CD4-positive, alpha-beta T cell treated with Interleukin-6 for 4 hours (primary cell): ENCODE measurements at places on chromosomes 5 and 9.

GRCh38 chr9:137200311-137201204, at the start of gene TPRN:
TPRN (minus strand) TSS chr9:137200741; CDS start chr9:137200711, 30 bp downstream.
- DNase-seq = peak; percentile 99

DNA sequence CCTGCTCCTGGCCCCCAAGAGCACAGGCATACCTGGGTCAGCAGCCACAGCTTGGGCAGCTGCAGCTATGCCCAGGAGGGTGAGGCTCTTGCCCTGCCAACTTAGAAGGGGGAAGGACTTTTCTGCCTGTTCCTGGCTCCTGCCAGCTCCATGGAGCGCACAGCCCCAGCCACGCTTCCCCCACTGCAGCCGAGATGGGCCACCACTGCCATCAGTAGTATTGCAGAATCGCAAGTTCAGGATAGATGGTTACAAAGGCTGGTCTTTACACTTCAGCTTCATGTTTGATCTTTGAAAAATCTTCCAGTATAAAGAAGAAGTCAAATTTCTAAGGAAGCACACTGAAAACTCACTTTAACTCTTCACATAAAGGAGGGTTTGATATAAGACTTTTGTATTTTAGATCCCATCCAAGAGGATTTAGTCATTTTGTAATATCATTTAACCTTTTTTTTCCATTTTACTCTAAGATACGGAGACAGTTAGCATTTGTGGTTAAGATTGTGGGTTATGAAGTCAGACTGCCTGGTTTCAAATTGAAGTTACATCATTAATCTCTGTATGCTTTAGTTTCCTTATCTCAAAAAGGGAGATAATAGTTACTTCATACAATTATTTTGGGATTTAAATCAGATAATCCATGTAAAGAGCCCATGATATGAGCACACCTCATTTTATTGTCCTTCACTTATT, 81.8 kb downstream of the NLN start:
- DNase-seq = peak; percentile 29

DNA sequence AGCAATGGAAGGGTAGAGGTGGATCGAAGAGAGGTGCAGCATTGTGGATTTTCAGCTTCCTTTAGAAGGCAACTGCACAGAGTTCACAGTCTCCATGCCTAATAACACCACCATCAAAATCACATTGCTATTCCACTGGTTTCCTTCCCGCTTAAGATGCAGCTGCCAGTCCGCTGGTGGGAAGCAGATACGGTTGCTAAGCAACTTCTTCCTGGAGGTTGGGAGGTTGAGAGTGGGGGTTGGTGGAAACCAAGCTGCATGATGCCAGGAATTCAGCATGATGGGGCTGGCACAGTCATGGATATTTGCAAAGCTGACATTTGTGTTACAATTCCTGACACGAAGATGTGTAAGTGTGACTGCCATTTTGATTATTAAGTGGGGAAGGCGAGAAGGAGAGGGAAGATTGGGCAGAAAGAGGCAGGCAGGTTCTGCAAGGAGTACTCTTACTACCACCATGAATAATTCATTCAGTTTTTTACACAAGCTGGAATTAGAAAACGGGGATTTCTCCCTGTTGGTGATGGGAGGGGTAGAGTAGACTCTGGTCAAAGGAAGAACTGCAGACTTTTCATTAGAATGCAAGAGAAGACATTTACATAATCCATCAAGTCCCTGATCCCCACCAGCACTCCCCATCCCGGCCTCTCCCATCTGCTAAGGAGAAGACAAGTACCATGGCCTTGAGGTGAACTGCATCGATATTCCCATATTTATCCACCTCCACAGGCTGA, 87.5 kb downstream of the GLDC start:
- no peak for DNase-seq

- no peak for DNase-seq
Measured at GRCh38 chr9:28287455-28287854, 714.2 kb upstream of the C9orf72 start.

DNA sequence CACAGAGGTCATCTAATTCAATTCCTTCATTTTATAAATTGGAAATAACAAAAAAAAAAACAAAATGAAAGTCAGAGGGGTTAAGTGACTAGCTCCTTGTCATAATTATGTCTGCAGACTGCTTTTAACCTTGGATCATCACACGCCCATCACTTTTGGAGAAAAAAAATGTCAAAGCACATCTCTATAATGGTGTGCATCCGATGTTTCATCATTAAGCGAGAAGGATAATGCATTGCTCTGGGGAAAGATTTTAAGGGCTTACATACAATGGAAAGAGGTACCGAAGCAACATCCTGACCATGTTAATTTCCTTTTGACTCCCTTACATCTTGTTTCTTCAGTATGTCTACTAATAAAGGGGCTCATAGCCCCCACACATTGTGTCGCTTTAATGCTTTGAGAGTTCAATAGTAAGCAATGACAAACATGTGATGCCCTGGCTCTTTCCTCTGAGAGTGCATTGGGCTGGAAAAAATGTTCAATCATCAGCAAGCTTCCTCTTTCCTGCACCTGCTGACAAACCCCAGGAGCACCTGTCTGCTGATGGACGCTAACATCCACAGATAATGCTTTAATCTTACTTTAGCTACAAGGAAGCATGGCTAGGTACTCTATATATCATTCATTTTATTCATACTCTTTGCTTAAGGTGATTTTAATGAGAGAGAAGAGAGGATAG, 242.2 kb downstream of the SMARCA2 start:
- no peak for DNase-seq

GRCh38 chr5:102759289-102759688, 4.2 kb downstream of the PAM start:
- DNase-seq = no peak

DNA sequence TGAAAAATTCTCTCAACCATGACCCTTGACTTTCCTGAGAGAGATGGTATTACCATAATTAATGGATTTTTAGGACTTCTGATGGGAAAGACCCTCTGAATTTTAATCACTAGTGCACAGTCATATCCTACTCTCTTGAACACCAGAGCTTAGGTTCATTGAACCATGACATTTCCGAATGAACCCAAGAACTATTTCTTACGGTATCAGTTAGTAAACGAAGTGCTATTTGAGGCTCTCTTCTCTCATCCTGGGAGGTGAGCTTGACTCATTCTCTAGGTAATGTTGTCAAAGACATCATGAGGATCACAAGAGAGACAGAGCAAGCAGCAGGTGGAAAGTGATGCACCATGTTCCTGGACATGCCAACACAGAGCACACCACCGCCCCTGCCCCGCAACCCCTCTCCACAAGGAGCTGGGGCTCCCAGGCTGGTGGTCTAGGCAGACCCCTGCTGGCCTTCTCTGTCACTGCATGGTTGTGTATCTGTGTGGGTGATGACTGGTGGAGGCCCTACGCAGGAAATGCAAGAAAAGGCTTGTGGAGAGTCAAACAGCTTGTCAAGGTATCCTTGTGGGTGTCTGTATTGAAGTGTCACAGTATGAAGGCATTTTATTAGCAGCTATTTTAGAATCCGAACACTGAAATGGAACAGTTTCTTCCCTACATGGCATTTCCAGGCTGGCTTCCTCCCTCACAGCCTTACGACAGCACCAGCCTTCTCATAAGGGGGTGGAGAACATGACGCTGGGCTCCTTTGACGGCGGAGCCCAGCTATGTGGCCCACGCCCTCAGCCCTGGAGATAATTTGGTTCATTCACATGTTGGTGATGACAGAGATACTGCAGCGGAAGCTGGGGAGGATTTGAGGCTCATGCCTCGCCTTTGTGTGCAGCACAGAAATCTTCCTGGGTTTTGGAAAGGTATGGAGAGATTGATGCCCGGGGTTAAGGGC, 297.6 kb downstream of the NTRK2 start:
- DNase-seq = no peak

- no peak for DNase-seq
Measured at GRCh38 chr5:132099905-132100304, 26.3 kb downstream of the CSF2 start.

GRCh38 chr5:167786871-167787578, 504.4 kb upstream of the WWC1 start:
- DNase-seq = no peak

DNA sequence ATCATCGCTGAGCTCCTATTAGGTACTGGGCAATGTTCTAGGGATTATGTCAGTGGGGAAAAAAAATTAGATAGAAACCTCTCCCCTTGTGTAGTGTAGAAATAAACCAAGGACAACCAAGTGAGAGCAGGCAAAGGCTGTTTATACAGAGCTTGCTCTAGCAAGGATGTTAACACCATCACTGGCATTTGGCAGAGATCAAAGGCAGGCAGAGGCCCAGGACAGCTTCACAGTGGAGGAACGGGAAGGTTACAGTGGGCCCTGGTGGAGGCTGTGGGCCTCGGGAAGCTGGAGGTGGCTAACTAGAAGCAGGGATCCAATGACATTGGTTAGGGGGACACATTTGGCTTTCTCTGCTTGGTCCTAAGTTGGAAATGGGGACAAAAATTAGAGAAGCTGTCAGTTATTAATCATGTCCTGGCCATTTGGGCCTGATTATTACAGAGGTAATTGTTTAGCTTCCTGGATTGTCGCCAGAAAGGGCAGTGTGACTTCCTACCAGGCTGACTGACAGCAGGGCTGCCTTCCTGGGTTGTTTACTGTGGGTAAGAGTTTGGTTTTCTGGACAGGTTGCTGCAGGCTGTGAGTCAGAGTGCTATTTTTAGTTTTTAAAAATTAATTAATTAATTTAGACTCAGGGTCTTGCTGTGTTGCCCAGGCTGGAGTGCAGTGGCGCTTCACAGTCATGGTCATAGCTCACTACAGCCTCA, 259.3 kb downstream of the ROR2 start:
- no peak for DNase-seq

DNA sequence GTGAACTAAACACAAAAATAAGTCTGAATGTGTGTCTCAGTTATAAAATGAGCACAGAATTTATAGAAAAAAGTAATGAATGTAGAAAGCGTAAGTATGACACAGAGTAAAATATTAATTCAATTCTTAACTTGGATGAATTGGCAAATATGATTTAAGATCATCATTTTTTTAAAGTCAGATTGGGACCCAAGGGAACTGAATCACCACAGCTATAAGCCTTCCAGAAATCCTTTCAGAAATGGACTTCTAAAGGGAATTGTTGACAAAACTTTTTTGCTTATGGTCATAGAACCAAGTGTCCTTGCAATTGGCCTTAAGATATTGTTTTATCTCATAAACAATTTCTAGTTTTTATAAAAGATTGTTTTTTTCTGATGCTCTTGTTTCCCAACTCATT, 495.1 kb upstream of the DAB2 start:
- no peak for DNase-seq

DNA sequence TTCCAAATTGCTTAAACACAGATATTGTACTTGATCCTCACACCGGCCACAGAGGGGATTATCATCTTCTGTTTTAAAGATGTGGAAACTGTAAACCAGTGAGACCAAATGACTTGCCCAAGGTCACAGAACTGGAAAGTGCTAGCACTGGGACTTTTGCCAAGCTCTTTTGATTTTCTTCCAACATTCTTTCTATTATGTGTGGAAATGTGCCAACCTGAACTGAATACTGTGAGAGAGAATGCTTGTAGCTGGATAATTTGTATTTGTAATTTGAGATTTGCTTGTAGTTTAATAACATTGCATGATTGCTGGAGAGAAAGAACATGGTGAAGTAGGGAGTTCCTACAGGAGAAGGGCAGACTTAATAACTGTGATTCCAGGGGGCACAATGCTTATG, 977.9 kb upstream of the NUDT12 start:
- no peak for DNase-seq

GRCh38 chr5:131164191-131165118, 601 bp downstream of the HINT1 start:
- DNase-seq = peak; percentile 78

- no peak for DNase-seq
Measured at GRCh38 chr9:114418053-114418452, 30.3 kb upstream of the AKNA start.

DNA sequence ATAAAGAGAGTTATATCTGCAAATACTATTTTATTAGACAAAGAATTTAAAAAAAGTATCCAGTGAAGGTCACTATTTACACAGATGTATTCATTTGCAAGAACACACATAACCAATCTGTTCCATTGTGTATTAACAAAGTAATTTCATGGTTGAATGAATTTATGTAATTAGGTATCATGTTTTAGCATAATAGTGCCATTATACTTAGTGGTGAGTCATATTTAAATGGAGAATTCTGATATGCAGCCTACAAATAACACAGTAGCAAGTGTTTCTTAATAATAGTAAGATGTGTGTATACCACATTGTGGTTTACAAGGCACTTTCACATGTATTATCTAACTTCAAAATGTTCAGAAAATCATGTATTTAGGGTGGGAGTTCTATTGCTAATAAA, 1028.5 kb upstream of the ACO1 start:
- no peak for DNase-seq

DNA sequence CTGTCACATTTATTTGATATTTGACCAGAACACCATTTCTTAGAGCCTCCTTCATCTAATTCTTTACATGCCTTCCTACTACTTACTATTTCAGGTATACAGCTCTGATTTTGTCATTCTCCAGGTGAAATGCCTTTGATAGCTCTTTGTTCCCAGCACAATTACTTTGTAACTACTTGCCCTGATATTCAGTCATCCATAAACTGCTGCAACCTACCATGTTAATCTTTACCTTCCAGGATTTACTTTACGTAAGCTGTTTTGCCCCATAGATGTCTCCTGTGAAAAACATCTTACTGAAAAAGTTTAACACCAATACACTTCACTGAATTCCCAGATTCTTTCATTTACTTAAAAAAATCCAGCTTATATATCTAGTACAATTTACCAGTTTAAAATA, 443.8 kb upstream of the CYLC2 start:
- DNase-seq = no peak

- DNase-seq = no peak
Measured at GRCh38 chr5:32692036-32692746, 18.9 kb upstream of the NPR3 start.

- no peak for DNase-seq
Measured at GRCh38 chr5:97019435-97020117, 83.7 kb downstream of the LNPEP start.

- DNase-seq = no peak
Measured at GRCh38 chr5:150256410-150257064, 33.0 kb downstream of the CAMK2A start.

- no peak for DNase-seq
Measured at GRCh38 chr9:121398374-121398773, 28.3 kb upstream of the STOM start.

GRCh38 chr5:37272511-37272910, 23.3 kb upstream of the CPLANE1 start:
- no peak for DNase-seq

GRCh38 chr5:113063927-113064326, 87.3 kb downstream of the DCP2 start:
- DNase-seq = no peak

GRCh38 chr9:100084734-100085133, 14.1 kb downstream of the ERP44 start:
- DNase-seq = no peak
